ENCODE measurements at places on chromosomes 5 and 9. TPM values are rescaled to one million over a fixed set of nuclear protein-coding genes. Genes with fewer than 3 reads are reported as not detected.

DNA sequence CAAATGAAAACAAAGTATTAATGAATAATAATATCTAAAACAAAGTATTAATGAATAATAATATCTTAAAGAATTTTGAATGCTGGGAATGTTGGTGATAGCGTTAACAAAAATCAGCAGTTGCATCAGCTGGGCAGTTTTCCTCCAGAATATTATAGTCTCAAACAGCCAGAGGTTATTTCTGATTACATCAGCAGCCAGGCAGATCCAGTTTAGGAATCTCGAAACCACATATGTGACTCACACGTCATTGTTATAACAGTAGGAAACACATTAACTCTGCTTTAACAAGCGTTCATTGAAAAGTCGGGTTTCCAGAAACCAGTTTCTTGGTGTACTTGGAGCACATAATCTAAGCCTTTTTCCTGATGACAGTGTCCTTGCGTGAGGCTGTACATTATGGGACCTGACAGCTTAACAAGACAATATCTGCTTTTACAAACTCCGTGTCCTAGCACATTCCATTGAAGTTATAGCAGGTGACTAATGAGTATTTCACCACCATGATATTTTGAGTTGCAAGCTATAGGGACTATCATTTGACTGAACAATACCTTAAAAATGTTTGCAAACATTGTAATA is 559.5 kb upstream of the KLF4 start:
- H3K4me1 ChIP-seq, result peaks cover 27% of the 10 kb centered on the region
- H3K4me3 ChIP-seq, result no peak overlapping the region
- H3K27me3 ChIP-seq, result peaks cover 14% of the 10 kb centered on the region
- no peak overlapping the region for H3K27ac ChIP-seq
- no peak for DNase-seq

DNA sequence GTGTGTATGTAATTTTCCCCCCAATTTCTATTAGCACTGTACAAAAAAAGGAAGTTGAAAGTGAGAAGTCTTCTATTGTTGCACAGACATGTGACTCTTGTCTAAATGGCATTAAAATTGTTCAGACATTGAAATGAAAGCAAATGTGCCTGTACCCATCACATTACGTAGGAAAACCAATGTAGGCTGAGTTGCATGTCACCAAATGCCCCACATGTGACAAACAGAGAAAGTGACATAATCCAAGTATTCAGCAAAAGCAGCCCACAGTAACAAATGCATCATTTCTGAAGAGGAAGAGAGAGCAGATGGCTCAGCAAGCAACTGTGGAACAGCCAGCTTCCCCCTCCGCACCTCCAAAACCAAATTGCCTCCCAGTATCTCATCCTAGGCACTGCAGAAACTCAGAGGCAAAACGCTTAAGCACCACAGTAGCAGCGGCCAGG is 161.5 kb upstream of the NR4A3 start:
- H3K4me1 ChIP-seq, result no peaks in the 10 kb centered on the region
- no peak overlapping the region for H3K4me3 ChIP-seq
- no peaks in the 10 kb centered on the region for H3K27me3 ChIP-seq
- H3K36me3 ChIP-seq, result no peaks in the 10 kb centered on the region

- H3K4me3 ChIP-seq, result no peak overlapping the region
- H3K36me3 ChIP-seq, result no peaks in the 10 kb centered on the region
- no peaks in the 10 kb centered on the region for H3K27me3 ChIP-seq
- DNase-seq, result no peak
Measured at GRCh38 chr5:143682246-143682905, 129.6 kb upstream of the HMHB1 start.

GRCh38 chr5:80008995-80009765 is 18.1 kb upstream of the MTX3 start:
- no peak overlapping the region for H3K27ac ChIP-seq
- no peak overlapping the region for H3K4me3 ChIP-seq
- H3K4me1 ChIP-seq, result peaks cover 12% of the 10 kb centered on the region
- H3K27me3 ChIP-seq, result no peaks in the 10 kb centered on the region
- DNase-seq, result no peak

GRCh38 chr9:136840140-136840876 is 2.0 kb upstream of the AJM1 start:
- no peak overlapping the region for H3K27ac ChIP-seq
- H3K27me3 ChIP-seq, result no peaks in the 10 kb centered on the region
- H3K4me1 ChIP-seq, result peaks cover 23% of the 10 kb centered on the region
- no peak overlapping the region for H3K4me3 ChIP-seq
- no peaks in the 10 kb centered on the region for H3K36me3 ChIP-seq

- peaks cover 26% of the 10 kb centered on the region for H3K4me1 ChIP-seq
- no peaks in the 10 kb centered on the region for H3K36me3 ChIP-seq
- H3K4me3 ChIP-seq, result no peak overlapping the region
Measured at GRCh38 chr5:60494635-60495034, 205.3 kb downstream of the DEPDC1B start.

The RORB gene
- 8.7 TPM for total RNA-seq

- H3K27me3 ChIP-seq, result no peaks in the 10 kb centered on the region
- no peak overlapping the region for H3K27ac ChIP-seq
- peaks cover 56% of the 10 kb centered on the region for H3K4me1 ChIP-seq
- no peak overlapping the region for H3K4me3 ChIP-seq
Measured at GRCh38 chr9:93601666-93602065, 25.3 kb downstream of the PHF2 start.

The C5orf58 gene
- total RNA-seq, result 3.0 TPM

Data from WTC11 (cell line).